ENCODE measurements at places on chromosomes 5 and 9.

DNA sequence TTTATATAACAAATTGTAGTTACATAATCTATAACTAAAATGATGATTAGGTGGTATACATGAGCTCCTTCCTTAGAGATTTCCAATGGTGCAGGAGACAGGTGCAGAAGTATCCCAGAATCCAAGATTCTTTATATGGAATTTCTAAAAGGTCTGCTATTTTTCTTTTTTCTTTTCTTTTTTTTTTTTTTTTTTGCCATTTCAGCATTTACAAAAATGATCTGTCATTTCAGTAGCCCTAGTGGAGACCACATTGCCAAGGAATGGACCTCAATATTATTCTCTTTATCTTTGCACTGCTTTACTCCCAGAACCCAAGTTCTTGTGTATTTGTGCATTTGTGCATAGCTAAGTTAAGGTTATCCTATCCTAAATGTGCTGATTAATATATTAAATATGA, 61.7 kb downstream of the MRPS30 start:
- DNase-seq = no peak

DNA sequence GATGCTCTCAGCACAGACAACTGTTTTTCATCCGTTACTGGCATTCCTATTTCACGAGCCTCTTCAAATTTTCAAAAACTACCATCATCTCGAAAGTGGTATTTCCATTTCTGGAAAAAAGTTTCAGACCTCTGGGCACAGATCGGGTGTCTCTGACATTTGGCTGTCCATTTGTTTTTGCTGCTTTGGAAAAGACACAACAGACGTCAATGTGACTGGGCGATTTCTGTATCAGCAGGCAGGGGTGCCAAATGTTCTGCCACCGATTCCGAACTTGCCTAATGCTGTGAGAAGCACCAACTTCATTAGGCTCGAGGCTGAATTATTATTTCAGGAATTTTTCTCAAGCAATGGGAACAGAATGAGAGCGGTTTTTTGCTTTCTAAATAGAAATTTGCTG, 105.6 kb downstream of the ARSB start:
- DNase-seq = no peak

GRCh38 chr5:54860321-54860720, 125.1 kb downstream of the ESM1 start:
- no peak for DNase-seq

DNA sequence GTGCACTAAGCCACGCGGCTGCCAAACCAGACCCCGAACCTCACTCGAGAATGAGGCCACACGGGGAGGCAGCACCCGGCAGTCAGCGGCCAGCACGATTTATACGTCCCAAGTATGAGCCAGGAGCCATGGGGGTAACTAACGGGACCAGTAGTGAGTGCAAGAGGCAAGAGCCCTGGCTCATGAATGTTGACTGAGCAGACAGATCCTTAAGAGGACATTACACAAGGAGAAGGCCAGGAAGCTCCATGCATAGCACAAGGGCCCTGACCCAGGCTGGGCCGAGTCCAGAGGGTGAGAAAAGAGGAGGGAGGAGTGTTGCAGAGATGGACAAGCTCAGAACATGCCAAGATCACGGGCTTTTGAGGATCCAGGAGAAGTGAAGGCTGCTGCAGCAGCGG, 58.6 kb upstream of the PHYKPL start:
- no peak for DNase-seq

DNA sequence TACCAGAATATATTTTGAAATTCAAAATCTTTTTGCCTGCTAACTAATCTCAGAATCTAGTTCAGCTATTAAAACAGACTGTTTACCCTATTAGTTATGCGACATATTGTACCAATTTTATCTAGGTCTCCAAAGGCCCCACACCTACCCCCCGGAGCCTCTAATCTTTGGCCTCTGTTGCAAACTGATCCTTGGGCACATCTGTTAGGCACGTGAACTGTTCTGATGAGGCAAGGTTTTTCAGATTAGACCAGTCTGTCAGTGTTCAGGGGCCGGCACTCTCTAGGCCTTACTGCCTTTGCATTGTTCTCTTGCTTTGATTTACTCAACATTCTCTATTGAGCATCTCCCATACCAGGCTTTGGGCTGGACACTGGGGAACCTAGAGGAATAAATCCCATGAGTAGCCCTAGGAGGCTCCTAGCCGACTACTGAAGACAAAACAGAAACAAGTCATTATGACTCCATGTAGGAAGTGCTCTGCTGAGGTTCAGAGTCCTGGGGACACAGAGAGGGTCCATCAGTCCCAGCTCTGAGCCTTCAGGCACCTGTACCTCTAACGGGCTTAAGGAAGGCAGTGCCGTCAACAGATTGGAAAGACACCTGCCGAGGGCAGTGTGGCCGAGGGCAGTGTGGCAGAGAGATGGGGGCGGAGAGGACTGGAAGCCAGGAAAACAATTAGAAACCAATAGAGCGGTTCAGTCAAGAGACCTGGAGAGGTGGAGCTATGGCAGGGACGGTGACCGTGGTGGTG, 245.1 kb downstream of the AOPEP start:
- DNase-seq = no peak

DNA sequence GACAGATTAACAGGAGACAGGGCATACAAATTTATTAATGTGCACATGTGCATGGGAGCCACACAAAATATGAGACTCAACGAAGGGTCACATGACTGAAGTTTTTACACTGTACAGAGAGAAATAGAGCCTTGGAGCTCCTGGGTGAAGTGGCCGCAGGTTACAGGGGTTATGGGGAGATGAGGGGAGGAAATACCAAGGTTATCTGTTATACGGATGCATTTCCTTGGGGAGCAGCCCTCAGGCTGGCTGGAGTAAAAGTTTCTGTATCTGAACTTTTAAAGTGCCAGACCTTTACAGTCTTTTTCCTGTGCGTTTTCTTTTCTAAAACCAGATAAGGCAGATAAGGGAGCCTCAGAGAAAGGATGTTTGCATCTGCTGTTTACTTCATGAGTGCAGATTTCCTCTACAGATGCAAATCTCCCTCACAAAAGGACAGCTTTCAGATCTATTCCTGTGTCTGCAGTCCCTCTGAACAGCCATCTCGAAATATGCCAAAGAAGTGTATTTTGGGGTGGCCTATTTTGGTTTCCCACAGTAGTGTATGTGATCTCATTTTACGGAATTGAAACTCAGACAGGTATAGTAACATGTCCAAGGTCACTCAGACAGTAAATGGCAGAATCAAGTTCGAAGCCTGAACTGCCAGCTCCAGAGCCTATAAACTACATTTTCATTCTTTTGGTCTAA, 139.3 kb upstream of the FBXL17 start:
- no peak for DNase-seq

DNA sequence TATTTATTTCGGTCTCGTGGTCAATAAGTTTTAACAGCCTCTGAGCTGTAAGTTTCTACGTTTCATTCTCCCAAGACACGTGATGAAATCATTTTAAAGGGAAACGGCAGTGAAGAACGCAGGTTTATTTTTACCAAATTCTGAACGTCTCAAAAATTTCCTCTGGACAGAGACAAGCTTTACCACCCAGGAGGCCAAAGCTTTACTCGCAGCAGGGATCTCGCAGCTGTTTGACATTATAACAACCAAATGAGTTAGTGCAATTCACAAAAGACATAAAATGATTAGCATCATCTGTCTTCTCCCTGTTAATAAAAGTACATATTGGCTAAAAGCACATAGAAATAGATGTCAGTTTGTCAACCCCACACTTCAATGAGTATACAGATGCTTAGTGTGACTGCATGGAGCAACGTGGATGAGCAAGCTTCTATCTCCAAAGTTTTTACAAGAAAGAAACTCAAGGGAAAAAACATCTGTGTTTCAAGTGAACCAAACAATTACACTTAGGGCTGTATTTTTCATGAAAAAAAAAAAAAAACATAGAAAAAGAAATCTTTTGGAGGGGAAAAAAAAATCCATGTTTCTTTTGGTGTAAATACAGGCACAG, 2.5 kb downstream of the SEMA5A start:
- DNase-seq = no peak

DNA sequence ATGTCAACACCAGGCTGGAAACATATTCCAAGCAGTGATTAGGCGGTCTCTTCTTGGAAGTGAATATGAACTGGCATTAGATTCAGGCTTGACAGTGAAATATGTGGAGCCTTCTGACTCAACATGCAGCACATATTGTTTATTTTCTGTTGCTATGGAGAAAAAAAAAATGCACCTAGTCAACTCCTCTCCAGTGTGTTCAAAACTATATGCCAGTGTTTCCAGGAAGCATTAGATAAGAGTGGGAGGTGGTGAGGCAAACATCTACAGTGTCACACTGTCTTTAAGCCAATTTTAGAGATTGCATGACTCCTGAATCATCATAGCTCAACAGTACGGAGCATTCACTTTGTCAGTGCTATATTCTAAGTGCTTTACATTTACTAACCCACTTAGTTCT, 117.9 kb downstream of the HCN1 start:
- peak; percentile 4 for DNase-seq

DNA sequence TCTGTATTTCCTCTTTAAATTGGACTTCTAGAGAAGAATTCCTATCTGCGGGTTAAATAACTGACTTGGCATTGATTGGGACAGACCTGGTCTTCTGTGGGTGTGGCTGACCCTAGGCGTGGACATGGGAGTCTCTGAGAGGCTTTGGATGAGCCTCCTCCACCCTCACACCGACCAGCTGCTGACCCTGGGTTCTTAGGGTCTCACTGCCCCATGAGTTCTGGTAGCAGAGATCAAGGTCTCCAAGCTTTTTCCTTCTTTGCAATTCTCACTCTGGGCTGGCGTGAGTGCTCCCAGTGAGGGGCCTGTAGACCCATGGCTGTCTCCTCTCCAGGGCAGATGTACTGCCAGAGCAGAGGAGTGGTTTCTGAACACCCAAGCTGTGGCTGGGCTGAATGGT, 41.6 kb upstream of the PITX1 start:
- no peak for DNase-seq

DNA sequence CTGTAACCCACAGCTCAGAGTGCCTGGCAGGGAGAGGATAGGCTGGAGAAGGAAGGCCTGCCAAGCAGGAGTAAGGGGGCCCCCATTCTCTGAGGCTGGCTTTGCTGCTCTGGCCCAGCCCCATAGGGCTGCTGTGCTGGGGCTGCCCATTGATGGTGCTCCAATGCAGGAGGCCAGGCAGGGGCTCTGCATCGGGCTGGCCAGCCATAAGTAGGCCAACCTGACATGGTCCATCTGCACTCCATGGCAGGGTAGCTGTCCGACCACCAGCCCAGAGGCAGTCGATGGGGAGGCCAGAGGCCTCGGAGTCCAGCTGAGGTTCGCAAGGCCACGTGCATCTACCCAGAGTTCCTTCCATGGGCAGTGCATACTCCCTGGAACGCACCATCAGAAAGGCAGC, 75.0 kb upstream of the PITX1 start:
- DNase-seq = no peak

DNA sequence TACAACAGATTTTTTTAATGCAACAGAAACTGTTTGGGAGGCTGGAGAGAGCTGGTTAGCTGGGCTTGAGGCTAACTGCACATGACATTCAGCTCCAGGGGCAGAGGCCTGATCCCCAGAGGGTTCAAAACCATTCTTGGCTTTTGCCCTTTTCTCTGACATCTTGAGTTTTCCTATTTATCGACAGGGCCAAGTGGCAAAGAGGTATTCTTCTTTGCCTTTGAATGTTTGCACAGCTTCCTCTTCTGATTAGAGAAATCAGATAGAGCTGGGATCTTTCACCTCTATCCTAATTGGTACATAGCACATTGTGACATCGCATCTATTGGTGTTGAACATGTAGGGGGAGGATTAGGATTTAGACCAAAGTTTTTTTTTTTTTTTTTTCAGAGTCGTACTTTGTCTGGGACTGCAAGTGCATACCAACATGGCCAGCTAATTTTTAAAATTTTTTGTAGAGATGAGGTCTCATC, 143.7 kb downstream of the ACTBL2 start:
- no peak for DNase-seq

GRCh38 chr9:78575081-78575480, 278.2 kb downstream of the PSAT1 start:
- no peak for DNase-seq

DNA sequence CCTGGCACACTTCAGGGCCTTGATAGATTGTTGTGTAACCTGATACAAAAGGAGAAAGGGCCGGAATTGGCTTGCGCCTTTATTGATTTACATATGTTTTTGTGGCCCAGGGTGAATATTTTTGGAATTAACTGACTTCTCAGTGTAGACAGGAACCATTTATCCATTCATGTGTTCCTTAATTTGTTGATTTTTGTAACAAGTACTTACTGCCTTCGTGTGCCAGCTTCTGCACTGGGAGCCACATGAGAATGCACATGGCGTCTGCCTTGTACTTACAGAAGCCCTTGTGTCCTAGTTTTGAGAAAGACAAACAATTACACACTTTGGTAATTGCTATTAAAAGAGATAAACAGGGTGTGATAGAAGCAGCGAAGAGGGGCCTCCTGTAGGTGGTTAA, 26.4 kb downstream of the EHMT1 start:
- DNase-seq = no peak

GRCh38 chr9:131645078-131645776, 94.6 kb downstream of the RAPGEF1 start:
- DNase-seq = no peak

DNA sequence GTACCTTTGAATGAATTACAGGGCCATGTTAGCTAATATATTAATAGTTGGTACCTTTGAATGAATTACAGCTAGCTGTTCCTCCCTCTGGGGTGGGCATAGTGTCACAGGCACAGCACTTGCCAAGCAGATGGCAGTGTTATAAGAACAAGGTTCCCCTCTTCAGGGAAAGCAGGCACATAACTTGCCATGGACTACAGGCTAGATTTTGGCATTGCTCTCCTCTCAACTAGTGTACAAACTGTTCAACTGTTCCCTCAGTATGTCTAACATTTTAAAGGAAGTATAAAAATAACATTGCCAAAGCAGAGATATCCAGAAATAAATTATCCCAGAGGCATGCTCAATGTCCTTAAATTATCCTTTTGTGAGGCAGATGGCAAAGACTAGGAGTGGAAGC, 33.7 kb downstream of the ABITRAM start:
- DNase-seq = no peak

DNA sequence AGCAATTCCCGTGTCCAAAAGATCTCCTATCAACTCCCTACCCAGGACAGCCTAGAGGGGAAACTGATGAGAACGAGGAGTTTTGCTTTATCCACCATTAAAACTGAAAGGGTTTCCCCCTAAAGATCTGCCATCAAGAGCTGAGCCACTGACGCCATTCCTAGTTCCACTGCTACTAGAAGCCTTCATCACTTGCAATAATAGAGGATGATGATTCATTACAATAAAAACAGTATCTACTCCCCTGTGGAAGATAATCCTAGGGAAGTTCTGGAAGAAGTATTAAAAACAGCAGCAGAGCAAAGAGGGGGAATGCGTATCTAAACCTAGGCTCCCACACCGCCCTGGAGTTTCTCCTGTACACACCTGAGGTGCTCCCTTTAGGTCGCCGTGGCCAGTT, 394.5 kb downstream of the BNC2 start:
- no peak for DNase-seq

GRCh38 chr9:129999141-129999510, 43.9 kb downstream of the FNBP1 start:
- no peak for DNase-seq

Measured in H54 (cell line).